Stimulated activated CD8-positive, alpha-beta memory T cell treated with anti-CD3 and anti-CD28 coated beads, Interleukin-7, amount 100 ng/mL, for 1 hour (primary cell): ENCODE measurements at places on chromosomes 2 and 18.

DNA sequence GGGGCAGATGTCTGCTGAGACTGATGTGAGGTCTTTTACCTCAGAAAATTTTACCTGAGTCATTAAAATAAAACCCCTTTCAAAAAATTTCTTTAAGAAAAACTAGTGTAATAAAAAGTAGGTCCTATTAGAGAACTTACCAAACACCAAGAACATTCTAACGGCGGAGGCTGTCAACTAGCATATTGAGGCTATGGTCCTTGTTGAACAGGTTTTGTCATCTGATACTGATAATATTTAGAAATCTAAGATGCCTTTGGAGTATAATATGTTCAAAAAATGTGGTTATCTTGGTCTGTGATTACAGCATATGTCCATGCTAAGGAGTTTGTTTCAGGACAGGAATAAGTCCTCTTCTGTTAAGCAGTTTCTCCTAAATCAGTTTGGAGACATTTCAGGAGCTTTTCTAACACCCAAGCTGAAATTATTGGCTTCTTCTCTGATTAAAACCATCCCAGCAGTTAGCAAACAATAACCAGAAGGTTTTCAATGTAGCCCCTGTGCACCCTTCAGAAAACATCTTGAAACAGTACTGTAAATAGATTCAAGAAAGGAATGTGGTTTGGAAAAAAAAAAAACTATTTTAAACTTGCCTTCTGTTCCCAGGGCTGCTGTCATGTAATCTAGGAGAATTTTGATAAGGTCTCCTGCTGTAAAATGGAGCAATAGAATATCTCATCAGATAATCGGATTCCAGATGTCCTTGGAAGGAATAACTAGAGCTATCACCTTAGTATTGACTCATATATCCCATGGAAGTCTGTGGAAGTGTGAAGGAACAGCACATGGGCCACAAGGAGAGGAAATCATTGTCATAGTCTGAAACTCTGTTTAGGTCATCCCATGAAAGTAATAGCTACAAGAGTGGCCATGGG is 58.7 kb upstream of the B3GNT2 start:
- no peak for DNase-seq

DNA sequence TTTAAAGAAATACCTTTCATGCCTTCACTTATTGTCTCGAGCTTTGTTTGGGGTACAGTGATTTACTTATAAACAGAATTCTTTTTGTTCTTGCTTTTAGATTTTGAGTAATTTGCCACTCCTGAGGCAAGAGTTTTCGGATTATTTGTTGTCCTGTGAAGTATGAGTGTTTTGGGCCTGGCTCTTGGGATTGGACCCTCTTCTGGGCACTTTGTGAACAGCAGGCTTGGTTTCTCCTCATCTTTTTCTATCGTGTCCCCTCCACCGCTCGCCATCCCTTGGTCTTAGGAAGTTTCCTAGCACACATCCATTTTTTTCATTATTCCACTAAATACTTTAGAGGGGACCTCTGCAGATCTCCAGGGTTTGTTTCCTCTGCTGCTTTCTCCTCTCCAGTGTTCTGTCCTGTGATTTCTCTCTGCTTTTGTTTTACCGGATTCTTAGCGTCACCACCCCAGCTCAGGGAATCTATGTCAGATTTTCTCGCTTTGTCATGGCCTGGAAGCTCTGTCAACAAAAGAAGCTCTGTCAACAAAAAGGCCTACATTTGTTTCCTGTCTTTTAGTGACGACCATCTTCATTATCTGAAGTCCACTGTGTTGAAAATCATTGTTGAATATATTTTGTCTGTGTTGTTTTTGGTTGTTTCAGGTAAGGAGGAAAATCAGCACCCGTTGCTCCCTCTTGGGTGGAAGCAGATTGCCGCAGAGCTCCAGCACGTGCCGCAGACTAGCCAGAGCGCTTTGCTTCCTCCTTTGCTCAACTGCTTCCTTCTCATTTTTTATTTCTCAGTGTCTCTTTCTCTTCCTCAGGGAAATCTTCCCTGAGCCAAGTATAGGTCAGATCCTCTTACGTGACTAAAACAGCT is 27.8 kb downstream of the ANKRD62 start:
- no peak for DNase-seq

DNA sequence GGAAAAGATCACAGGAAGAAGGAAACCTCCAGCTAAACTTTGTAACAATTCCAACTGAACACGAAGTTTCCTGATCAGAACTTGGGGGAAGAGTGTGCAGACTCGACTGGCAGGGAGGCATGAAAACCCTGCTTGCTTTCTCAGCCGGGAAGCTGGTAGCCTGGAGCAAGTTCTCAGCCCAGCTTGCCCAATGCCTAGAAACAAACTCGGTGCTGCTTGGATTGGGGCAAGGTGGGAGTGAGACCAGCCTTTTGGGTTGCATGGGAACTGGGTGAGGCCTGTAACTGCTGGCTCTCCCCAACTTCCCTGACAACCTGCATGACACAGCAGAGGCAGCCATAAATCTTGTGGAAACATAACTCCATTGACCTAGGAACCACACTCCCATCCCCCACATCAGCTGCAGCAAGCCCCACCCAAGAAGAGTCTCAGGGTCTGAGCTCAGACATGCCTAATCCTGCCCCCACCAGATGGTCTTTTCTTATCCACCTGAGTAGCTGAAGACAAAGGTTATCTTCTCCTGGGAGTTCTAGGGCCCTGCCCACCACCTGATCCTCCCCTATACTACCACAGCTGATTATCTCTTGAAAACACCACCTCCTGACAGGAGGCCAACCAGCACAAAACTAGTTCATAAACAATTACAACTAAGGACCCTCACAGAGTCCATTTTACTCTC is 1859.7 kb upstream of the CELF4 start:
- DNase-seq = no peak

GRCh38 chr2:16102358-16102975 is 162.1 kb downstream of the MYCN start:
- no peak for DNase-seq

DNA sequence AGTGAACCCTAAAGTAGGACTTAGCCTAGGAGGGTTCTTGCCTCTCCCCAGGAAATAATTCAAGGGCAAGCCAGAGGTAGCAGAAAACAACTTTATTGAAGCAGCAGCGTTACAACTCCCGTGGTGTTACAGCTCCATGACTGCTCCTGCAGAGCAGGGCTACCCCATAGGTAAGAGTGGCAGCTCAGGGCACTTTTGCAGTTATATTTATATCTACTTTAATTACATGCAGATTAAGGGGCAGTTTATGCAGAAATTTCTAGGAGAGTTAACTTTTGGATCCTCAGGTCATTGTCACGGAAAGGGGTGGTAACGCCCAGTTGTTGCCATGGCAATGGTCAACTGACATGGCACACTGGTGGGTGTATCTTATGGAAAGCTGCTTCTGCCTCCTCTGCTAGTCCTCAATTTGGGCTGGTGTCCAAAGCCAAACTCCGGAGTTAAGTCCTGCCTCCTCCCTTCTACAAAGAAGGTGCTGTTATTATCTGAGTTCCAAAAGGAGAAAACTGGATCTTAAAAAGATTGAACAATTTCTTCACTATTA is 1413.0 kb downstream of the DSC3 start:
- DNase-seq = no peak

GRCh38 chr2:55133467-55134315 is 83.4 kb upstream of the RTN4 start:
- no peak for DNase-seq

- no peak for DNase-seq
These were observed 162.8 kb downstream of the RBM43 start for GRCh38 chr2:151098841-151099240.

DNA sequence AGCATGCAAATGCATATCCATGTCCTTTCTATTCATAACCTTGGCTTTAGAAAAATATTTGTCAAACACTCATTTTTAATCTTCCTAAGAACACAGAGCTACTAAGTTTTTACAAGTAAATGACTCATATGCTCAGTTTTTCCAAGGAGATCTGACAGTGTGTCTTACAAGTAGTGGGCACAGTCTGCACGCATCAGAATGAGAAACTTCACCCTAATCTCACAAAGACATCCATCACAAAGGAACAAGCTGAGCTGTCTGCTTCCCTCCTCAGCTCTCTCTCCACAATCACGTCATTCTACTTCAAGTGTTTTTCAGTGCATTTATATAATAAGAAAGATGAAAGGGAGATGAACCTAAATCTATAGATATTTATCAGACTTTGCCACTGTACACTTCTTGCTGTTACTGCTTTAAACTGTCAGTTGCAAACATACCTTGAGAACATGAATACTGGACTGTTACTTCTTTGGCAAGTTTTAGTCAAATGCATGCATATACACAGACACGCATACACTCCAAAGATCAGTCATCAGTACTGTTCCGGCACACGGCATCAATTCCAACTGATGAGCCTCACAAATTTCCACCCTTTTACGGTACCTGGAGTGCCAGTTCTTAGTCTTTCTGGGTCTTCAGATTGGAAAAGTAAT is 75.7 kb downstream of the RBMS1 start:
- DNase-seq = no peak

GRCh38 chr18:77448046-77448445 is 198.4 kb downstream of the GALR1 start:
- no peak for DNase-seq

- no peak for DNase-seq
These were observed 23.6 kb downstream of the CPO start for GRCh38 chr2:206962966-206963365.

DNA sequence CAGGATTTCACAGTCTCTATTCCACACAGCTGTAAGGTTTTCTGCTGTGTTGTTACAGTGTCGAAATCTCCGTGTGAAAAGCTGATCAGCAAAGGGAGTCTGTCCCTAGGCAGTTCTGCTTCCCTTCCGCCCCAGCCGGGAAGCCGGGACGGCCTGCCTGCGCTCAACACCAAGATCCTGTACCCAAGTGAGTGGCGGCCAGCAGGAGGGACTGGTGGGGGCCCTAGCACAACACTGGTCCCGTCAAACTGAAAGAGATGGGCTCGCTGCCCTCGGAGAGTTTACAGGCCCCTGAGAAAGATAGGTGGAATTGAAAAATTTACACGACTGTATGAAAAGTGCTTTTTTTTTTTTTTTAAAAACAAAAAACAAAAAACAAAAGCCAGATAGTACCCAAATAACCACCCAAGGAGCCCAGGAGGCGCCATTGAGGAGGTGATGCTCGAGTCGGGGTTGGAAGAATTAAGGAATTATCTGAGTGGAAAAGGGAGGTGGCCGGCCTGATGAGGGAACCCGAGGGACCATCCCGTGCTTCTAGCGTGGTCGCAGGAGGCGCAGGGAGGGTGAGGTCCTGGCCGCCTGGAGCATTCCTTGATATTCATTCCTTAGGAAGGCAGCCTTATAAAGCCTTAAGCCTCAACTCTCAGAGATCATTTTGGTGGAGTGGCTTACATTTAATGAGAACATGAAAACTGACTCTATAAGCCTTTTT is 96.7 kb downstream of the DGKD start:
- no peak for DNase-seq

DNA sequence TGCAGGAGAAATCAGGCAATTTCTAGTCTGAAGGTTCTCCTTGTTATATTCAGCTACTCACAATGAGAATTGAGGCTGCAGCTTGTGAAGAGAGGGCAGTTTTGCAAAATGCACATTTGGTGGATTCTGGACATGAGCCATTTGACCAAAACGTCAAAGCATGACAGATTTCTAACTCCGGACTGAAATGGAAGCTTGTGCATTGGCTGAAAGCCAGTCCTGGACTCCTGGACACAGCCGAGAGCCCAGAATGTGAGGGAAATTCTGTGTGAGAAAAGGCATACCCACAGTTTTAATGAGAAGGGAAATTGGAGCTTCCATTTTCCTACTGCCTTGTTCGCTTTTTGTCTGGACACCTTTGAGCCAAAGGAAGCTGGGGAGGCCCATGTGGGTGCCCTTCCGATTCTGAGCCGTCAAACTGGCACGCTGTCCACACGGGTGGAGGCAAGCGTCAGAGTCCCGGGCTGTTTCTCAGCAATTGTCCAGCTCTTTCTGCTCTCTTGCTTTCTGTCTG is 23.7 kb upstream of the ROCK2 start:
- DNase-seq = no peak

- no peak for DNase-seq
These were observed 35.9 kb downstream of the ZFP36L2 start for GRCh38 chr2:43190311-43191052.

- DNase-seq = no peak
These were observed 135.2 kb downstream of the RNF144A start for GRCh38 chr2:7052404-7052803.

DNA sequence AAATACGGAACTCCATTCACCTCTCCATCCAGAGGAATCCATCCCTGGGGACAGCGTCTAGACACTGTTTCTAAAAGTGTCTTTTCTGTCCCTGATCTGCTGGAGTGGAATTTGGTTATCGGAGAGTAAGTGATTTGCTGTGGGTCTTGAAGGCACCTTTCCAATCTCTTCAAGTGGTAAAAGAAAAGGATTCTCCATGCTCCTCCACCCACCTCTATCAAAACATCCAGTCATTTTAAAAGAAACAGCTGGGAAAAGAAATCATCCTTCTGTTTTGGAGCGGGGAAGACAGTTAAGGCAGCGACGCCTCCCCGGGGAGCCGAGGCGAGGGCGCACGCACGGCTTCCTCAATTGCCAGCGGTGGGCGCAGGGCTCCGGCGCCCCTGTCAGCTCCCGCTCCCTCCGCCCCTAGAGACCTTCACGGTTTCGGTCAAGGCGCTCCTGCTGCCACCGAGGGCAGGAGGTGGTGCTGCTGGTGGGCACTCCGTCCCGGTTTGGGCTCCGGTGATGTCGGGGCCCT is 547 bp downstream of the SLC35F5 start:
- peak; percentile 12 for DNase-seq

DNA sequence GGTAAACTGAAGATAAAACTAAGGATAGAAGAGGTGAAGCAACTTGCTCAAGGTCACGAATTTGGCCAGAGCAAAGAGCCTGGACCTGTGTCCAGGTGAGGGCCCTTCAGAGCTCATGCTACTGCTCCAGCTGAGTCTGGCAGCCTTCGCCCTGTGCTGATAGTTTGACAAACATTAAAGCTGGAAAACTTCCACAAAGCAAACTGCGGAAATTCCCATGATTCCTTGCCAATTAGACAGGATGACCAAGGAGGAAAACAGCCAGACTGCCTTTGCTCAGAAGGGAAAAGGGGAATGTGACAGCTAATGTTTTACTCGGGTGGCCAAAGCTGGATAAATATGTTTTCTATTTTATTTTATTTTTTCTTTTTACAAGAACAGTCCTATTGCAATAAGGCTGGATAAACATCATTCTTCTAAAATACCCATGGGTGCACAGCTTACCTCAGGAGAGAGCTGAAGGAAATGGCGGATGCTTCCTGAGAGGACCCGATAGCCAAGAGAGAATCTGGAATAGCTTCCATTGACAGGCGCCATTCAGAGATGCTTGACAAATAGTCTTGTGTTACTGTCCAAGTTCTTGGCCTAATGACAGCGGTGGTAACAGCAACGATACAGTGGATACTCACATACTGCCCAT is 5.3 kb upstream of the CTAGE1 start:
- no peak for DNase-seq

- no peak for DNase-seq
These were observed 24.5 kb downstream of the ZC3H8 start for GRCh38 chr2:112230371-112230770.

- no peak for DNase-seq
These were observed 1679.0 kb downstream of the SUCLG1 start for GRCh38 chr2:82780050-82780449.

DNA sequence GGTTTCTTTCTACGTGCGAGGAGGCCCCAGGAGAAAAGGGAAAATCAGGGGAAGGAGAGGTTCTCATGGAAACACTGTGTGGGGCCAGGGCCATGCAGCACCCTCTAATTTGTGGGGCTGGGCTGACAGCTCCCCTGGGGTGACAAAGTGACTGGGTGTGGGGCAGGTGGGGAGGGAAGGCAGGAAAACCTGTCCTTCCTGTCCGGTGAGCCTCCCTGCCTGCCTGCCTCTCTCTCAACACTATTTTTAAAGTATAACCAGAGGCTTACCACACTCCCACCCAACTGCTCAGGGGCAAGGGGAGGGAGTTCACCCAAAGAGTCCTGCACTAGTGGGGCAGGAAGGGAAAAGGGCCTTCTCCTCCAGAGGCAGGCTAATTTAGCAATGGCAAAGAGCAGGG is 10.5 kb upstream of the EPAS1 start:
- DNase-seq = no peak
